Left ventricle myocardium superior (tissue), 1 donor: ENCODE measurements at places on chromosomes 3 and 15. TPM values are rescaled to one million over a fixed set of nuclear protein-coding genes. Genes with fewer than 3 reads are reported as not detected.

Gene UQCC5
- total RNA-seq = 58.7 TPM

- DNase-seq = no peak
Measured at GRCh38 chr3:1404270-1404962, 311.6 kb downstream of the CNTN6 start.

Gene KIF15
- total RNA-seq = 1.1 TPM

DNA sequence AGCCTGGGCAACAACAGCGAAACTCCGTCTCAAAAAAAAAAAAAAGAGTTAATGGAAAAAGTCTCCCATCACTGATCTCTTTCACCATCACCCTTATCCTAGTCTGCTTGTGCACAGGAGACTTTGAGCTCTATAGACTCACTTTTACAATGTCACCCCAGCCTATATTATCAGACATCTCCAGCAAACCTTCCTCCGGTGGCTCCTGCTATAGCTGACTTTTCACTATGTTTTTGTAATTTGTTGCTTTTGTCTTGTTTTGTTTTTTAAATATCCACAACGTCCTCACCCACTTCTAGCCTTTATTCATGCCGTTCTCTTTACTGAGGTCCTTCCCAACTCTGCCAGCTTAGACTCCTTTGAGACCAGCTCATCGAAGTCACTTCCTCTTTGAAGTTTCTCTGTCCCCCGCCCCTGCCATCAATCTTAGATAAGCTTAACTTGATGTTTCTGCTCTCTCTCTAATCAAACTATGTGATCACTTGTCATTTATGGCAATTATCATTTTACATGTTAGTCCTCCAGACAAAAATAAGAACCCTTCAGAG lies 82.7 kb upstream of the CHD2 start:
- DNase-seq = no peak

Gene POLQ
- 0.79 TPM for total RNA-seq

DNA sequence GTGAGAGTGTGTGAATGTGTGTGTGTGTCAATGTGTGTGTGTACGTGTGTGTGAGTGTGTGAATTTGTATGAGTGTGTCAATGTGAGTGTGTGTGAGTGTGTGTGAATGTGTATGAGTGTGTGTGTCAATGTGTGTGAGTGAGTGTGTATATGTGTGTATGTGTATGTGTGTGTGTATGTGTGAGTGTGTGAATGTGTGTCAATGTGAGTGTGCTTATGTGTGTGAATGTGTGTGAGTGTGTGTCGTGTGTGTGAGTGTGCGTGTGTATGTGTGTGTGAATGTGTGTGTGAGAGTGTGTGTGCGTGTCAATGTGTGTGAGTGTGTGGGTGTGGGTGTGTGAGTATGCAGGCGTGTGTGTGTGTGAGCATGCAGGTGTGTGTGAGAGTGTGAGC lies 93.5 kb upstream of the ALDH1A3 start:
- DNase-seq = no peak

Gene SLC9C1
- total RNA-seq = 2.3 TPM

Gene ALPK3
- 118 TPM for total RNA-seq

DNA sequence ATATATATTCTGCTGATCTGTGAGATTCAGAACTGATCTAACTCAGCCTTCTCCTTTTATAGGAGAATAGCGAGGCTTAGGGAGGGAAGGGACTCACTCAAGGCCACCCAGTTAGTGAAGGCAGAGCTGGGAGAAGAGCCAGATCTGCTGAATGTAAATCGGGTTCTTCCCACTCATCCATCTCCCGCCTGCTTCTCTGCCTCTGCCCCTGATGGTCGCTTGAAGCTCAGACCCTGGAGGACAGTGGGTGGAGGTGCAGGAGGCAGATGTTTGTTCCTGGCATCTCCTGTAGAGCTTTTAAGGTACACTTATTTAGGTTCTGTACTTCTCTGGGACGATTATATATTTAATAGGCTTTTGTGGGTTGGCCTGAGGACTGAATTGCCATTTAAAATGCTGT lies 4.3 kb downstream of the PDIA5 start:
- DNase-seq = no peak

Gene IL5RA
- total RNA-seq = 0.17 TPM

DNA sequence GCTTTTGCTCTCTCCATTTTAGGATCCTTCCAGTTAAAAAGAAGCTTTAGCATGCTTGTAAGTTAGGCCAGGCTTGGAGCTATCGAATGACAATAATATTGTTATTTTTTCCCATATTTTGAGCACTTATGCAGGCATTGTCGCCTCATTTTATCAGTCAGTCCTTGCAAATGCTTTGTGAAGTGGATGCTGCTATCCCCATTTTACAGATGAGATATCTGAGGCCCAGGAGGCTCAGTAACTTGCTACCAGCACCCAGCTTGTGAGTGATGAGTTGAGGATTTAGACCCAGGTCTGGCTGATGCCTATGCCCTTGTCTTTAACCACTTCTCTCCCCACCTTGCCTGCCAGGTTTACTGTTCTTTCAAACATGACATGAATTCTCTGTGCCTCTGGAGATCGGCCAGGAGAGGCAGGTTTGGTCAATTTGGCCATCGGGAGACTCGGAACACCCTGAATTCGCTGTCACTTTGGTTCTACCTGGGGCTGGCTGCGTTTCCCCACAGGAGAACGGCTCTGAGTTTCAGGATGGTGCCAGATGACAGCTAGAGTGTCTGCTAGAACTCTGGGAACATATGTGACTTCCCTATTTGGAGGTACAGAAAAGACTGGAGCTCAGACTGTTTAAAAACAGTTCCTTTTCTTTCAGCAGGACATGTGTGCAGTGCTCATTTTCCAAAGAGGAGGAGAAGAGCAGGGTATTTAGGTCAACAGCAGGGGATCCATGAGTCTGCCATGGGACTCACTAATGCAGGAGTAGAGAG lies 25.5 kb upstream of the ZNF710 start:
- DNase-seq = no peak

GRCh38 chr3:31369637-31370379 lies 162.9 kb upstream of the STT3B start:
- no peak for DNase-seq

DNA sequence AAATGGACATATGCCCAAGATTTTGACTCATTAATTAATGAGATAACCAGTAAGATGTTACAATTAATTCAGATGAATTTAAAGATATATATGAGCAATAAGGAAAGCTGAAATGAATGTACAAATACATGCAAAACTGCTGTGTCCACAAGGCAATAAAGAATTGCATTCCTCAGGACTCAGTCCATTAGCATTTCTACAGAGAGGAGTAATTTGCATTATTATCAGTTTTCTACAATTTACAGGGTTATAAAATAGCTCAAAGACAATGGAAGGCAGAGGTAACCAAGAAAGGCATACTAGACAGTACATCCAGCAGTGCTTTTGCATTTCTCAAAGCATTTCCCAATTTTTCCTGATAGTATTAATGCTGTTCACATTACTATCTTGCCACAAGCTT lies 377.1 kb upstream of the GOLIM4 start:
- DNase-seq = no peak

DNA sequence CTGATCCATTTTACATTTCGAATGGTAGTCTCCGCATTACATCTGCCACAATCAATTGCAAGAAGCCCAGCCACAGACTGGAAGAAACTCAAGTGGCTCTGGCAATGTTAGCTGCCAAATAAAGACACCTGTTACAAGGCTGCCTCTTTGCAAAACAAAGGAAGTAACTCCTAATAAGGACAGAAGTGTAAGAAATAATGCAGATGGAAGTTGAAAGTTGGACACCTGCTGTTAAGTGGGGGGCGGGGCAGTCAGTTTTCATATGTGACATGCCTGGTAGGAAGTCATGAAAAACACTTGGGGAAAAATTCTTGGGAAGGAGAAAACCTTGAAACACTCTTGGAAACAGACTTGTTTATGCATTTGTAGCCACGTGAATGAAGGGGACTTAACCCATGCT lies 54.1 kb upstream of the ATP2C1 start:
- DNase-seq = peak; percentile 32

- DNase-seq = no peak
Measured at GRCh38 chr3:101941318-101942040, 92.2 kb downstream of the NFKBIZ start.

Gene MEIS2
- 44.9 TPM for total RNA-seq

Gene ASB14
- total RNA-seq = 14.1 TPM

- no peak for DNase-seq
Measured at GRCh38 chr15:42876224-42876623, 44.4 kb downstream of the TTBK2 start.

- DNase-seq = no peak
Measured at GRCh38 chr15:70185251-70185711, 87.6 kb upstream of the TLE3 start.

- peak; percentile 34 for DNase-seq
Measured at GRCh38 chr3:60742606-60743145, 508.6 kb downstream of the FHIT start.

DNA sequence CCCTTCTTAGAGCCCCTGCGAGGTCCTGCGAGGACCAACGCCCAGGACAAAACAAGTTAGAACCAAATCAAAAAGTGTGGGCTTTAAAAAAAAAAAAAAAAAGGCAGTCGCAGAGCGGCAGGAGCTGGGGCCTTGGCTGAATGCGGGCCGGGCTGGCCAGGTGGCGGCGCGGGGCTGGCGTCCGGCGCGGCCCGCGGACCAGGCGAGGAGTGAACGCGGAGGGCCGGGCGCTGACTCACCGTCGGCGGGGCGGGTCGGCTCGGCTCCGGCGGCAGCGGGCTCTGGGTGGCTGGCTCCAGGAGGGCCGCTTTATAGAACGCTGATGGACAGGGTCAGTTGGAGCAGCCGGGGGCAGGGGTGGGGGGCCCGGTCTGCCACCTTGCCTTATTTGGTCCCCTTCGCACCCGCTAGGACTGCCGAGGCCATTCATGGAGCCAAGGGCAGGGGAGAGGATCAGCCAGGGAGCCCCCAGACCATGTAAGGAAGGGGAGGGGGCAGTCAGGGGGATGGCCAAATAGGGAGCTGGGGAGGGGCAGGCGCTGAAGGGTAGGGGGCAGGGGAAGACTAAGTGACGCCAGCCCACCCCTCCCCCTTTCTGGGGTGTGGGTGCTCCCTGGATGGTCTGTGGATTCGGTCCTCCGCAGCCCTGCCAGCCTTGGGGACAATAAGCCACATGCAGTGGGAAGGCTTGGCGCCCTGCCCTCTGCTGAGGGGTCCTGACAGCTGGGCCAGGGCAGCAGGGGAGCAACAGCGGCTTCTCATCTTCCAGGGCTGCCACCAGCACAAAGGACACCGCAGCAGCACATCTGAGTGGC lies at the start of gene ACTC1:
Gene ACTC1, minus strand, starts transcription at position 283 of the 815 bp plus-strand sequence. CDS start 741 bp downstream, outside the sequence.
- peak; percentile 88 for DNase-seq

Gene CILP
- 7.8 TPM for total RNA-seq

DNA sequence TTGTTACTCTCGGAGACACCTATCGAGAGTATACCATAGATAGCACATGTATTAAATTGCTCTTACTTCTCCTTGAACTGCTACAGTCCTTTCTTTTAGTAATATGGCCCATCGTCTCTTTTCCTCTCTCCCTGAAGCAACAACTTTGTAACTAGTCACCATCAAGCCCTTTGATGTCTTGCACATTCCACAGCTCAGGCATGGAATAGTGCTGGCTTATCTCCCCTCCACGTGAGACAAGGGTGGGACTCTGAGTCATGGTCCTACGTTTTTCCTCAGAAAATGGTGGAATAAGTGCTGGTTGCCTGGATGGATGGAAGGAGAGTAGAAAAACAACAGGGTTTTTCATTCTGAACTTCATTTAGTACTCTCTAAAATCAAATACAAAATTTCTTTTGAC lies 163.3 kb upstream of the MBNL1 start:
- no peak for DNase-seq

GRCh38 chr3:169524131-169524530 lies 139.4 kb downstream of the MECOM start:
- DNase-seq = no peak

Gene ERICH6
- not detected for total RNA-seq

DNA sequence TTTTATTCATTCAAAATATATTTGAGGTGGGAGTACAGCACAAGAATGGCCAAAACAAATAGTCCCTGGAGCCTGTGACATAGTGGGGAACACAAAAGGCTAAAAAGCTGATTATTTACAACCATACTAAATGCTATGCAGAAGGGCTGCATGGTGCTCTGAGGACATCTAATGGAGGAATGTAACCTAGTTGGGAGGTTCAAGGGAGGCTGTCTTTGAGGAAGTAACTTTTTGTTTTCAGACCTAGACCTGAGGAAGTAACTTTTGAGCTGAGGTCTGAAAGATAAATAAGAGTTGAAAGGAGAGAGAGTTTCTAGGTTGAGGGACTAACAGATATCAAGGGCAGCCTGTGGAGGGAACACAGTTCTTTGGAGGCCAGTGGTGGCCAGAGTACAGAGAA lies 34.8 kb upstream of the RASA2 start:
- no peak for DNase-seq

- peak; percentile 81 for DNase-seq
Measured at GRCh38 chr3:49554633-49555265, 472 bp downstream of the BSN start.

- DNase-seq = no peak
Measured at GRCh38 chr3:117101697-117102096, 392.1 kb downstream of the TUSC7 start.

GRCh38 chr15:51727141-51727897 lies 10.1 kb downstream of the LYSMD2 start:
- DNase-seq = no peak

DNA sequence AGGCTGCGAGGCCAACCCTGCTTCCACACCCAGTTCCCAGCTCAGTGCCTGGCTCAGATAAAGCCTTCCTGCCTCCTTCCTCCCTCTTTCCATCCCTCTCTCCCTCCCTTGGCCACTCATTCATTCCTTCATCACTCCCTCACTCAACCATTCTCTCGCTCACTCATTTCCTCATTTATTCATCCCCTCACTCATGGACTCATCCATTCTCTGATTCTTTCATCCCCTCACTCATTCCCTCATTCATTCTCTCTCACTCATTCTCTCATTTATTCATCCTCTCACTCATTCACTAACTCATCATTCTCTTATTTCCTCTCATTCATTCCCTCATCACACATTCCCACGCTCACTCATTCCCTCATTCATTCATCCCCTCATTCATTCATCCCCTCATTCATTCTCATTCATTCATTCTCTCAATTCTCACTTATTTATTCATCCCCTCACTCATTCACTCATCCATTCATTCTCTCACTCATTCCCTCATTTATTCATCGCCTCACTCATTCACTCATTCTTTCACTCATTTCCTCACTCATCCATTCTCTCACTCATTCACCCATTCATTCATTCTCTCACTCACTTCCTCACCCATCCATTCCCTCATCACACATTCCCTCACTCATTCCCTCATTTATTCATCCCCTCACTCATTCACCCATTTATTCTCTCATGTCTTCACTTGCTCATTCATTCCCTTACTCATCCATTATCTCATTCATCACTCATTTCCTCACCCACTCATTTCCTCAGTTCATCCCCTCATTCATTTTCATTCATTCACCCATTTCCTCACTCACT lies 13.2 kb downstream of the ABTB1 start:
- DNase-seq = no peak
